WERI-Rb-1 (cell line): ENCODE measurements at places on chromosomes 3 and 15.
A peak's percentile ranks its signal among the peaks of the same experiment; 100 is the strongest.

- peak; percentile 44 for DNase-seq
These were observed 5.2 kb downstream of the CAPN3 start for GRCh38 chr15:42364529-42364928.

DNA sequence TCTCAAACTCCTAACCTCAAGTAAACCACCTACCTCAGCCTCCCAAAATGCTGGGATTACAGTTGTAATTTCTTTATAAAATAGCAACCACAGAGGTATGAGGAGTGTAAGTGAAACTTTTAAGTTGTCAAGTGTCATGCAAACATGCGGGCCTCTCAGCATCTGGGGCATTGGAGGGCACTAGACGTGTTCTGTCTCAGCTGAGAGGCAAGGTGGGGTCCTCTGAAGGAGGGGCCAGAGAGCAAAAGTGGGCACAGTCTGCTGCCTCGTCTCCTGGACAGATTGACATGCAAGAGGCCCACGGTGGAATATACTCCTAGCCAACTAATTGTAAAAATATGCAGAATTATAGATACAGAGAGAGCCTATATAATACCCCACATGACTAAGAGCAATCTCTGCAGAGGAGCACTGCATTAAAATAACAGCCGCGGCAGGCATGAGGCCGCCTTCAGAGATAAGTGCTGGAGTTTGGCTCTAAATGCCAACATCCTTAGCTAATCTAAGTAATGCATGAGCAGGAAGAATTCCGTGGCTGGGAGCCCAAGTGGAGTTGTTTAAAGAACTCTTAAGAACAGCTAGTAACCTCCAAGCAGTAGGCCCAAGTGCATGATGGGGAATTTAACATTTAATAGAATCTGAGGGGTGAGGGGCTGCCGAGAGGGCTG, 87.8 kb upstream of the RNU6-1 start:
- no peak for DNase-seq

GRCh38 chr3:111032677-111033076, 38.9 kb upstream of the NECTIN3 start:
- no peak for DNase-seq

- no peak for DNase-seq
These were observed 23.1 kb upstream of the LEKR1 start for GRCh38 chr3:156802821-156803606.

DNA sequence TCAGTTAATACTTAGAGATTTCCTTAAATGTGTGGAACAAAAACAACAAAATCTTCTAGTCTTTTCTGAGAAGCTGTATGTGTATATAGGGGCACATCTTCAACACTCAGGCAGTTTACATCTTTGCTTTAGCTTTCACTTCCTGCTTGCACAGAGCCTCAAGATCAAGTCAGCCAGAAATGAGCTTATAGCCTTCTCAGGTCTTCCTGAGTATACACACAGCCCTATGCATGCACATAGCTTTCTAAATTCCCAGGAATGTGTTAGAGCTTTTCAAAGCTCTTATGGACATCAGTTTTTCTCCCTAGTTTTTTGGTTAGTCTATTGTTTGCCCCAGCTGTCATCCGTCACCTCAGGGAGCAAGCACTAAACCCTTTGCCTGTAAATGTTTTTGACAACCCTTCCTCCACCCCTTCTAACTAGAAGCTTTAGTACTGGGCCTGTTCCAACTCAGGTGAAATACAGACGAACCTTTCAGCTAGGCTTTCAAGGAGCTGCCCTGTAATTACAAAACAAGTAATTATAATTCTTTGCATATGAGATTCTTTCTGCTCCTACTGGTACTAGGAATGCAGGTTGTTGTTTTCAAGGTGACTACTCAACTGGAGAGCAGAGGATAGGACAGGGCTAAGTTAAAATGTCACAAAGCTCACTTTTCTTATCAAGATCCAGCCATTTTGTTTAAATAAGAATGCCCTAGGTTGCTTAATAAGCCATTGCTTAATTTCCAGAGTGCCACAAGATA, 22.6 kb upstream of the MTMR10 start:
- no peak for DNase-seq

DNA sequence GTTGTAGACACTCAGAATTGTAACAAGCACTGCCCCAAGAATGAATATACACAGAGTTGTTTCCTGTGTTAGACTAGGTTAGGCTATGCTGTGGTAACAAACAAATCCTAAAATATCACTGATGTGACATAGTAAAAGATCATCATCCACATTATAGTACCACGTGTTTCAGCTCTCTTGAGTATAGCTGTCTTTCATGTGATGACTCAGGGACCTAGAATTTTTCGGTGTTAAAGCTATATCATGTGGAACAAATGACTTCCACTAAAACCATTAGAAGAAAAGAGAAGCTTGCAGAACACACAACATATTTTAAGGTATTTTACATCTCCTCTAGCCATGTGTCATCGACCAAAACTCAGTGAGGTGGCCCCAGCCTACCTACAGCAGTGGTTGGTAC, 307.9 kb upstream of the RBMS3 start:
- no peak for DNase-seq

DNA sequence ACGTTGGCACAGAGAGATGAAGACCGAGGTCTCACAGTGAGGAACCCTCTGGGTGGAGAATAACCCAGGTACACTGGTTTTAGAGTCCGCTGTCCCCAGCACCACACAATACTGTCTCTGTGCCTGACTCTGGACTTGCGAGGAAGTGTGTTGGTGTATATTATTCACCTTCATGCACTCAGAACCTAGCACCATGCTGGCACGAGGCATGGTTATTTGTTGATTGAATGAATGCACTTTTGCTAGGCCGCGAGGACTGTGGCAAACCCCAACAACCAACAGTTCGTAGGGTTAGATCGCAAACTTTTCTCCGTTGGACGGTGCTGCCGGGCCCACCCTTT, 484 bp upstream of the C3orf52 start:
- DNase-seq = no peak

- no peak for DNase-seq
These were observed 10.5 kb downstream of the BNIP2 start for GRCh38 chr15:59678620-59679019.

DNA sequence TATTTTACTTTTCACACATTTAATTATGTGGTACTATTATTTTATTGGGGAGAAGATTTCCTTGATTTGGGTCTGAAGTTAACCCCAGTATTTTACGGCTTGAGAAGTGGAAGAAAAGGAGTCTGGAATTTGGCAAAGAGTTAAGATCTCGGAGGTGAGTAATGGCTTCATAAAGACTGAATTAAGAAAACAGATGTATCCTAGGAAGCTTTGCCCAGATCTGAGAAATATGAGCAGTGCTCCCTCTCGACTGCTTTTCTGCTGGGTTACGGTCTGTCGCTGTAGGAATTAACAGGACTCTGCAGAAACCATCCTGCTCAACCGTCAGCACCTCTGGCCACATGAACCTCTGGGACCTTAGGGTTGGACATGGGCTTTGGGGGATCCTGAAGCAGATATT, 163.6 kb upstream of the NDN start:
- DNase-seq = no peak

DNA sequence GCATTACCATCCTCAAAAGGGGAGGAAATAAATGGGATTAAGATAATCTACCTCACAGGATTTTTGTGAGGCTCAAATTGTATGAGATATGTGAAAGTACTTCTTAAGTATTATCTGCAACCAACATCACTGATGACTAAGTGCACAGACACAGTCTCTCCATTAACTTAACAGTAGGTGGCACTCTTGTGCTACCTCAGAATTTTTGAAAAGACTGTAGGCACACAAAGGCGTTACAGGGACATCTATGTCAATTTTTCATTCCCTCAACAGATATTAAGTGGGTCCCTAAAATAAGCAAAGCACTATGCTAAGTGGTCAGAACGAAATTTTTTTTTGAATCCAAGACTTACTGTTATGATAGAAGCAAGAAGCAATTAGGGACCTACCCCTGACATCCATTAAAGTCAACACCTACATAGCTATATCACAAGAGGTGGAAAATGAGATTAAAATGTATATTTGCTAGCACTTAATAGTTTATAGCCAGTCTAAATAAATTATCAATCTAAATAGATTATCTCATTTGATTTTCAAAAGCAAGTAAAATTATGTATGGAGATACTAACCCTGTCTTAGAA, 52.9 kb downstream of the RYK start:
- DNase-seq = no peak

DNA sequence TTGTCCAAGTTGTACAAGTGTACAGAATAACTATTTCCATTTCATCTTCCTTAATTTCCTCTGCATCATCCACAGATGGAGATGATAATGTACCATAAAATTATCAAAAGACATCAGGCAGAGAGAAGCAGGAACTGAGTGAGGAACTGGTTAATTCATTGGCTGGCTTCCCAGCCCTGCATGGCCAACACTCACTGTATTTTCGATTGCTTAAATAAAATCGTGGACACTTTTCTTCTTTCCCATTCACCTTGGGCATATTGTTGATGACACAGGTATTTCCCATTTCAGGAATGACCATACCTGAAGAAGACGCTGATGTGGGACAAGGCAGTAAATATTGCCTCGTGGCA, 144.2 kb upstream of the ABHD17C start:
- no peak for DNase-seq
